ENCODE measurements at places on chromosomes 4 and X.

GRCh38 chr4:55964046-55964445 lies 15.3 kb downstream of the CEP135 start:
- no peak for DNase-seq

DNA sequence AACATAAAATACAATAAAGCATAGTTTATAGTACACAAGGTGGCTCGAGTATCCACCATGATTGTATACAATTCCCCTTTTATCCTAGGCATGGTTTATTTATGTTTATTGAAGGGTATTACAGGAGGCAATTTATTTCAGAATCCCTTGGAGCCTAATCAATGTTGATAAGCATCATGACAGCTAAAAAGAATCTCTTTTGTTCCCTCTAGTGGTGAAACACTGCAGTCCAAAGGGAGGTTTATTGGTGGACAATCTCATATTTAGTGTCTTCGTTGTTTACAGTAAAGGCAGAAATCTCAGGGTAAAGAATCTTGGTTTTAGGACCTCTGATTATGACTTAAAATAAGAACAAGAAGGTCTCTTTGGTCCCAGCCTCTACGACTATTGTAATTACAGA lies 1712.5 kb downstream of the C4orf33 start:
- peak; percentile 7 for DNase-seq

DNA sequence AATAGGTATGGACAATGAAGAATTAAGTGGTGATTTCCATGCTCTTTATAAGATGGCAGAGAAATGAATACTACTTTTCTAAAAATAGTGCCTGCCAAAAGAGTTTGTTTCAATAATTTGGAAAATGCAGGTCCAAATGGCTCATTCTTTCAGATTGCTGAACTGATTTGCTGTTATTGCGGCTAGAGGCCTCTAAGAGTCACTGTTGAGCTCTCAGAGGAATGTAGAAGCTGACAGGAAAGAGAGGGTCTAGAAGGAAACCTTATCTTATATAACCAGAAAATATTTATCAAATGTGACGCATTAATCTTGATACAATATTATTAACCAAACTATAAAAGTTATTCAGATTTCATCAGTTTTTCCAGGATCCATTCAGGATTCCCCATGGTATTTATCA lies 65.7 kb upstream of the PAGE1 start:
- DNase-seq, result no peak

GRCh38 chr4:83625821-83626220 lies 89.9 kb downstream of the GPAT3 start:
- no peak for DNase-seq

GRCh38 chr4:119736559-119736958 lies 108.0 kb upstream of the PDE5A start:
- DNase-seq, result no peak

DNA sequence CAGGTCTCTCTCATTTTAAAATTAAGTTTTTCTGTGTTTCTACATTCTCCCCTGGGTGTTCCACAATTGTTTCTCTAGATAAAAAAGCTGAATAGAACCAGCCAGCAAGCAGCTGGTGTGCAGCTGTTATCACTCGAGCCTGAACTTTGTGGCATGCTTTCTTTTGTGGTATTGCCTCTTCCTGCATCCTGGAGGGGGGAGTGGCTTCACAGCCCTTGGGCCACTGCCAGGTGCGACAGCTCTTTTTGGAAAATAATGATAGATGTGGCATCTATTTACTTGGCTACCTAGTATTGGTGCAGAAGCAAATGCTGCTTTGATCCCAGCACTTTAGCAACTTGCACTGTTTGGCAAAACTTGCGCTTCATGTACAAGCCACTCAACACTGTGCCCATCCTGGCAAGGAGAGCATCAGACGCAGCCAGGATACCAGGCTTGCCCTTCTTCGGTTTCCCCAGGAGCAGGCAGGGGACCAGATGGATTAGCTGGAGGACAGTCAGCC lies 69.4 kb downstream of the HMGB2 start:
- DNase-seq, result no peak

- no peak for DNase-seq
These were observed 44.8 kb downstream of the PDS5A start for GRCh38 chr4:39932776-39933402.

DNA sequence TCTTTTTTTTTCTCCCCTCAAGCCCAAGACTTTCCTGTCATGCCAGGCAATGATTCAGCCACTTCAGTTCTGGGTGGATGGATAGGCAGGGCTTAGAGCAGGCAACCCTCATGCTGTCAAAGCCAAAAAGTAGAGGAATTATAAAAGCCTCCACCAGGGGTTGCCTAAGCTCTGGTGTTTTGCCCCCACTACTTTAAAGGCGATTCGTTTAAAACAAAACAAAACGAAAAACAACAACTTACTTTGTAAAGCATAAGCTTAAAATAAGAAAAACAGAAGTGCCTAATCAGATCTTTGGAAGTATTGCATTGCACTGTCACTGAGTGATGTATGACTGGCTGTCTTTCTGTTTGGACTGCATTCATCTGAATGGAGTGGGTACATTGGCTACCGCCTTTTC lies 5.3 kb upstream of the IDS start:
- DNase-seq, result no peak

- no peak for DNase-seq
These were observed 385 bp downstream of the DCLK2 start for GRCh38 chr4:150078579-150079080.

DNA sequence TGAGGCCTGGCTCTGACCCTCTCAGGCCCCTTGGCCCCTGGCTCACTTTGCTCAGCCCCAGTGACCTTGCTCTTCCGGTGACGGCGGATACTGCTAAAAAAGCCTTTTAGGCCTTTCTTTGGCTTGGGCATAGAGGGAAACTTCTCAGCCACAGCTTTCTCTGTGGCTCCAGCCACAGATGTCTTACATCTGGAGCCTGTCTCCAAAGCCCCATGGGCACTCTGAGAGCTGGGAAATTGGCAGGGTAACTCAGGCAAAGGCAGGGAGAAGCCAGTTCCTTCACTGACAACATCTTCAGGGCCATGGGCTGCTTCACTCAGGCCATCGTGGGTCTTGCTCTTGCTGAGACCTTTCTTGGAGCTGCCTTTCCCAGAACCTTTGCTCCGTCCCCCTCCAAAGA lies 12.8 kb downstream of the AMER1 start:
- DNase-seq, result no peak

DNA sequence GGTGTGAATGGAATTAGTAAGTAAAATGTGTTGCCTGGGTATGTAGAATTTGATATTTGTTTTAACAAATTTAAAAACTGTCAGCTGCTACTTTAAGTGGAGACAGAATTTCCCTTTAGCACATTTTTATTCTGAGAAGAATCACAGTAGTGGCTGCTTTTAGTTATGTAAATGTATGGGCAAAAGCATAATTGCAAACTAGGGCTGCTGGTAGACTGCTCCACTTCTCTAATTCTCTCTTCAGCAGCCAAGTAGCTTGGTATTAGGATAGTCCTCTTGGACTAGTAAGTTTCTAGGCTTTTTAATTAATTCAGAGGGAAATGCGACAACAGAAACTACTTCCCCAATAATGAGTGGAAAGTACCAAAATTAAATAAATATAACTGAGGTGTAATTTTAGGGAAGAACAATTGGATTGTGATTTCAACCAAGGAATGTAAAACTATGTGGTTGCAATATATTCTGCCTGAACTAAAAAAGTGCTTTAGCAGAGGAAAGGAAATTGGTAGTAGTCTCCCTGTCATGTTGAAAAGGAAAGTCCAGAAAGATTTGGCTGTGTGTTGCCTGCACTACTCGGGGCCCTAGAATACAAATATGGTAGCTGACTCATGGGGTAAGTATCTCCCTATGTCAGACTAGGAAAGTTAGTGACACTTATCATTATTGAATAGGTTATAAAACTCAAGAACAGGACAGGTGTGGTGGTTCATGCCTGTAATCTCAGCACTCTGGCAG lies 9.2 kb upstream of the EIF4E start:
- no peak for DNase-seq

GRCh38 chr4:185735866-185736400 lies 76.1 kb downstream of the SORBS2 start:
- no peak for DNase-seq

- peak; percentile 51 for DNase-seq
These were observed 19.2 kb upstream of the WFS1 start for GRCh38 chr4:6250235-6250983.

DNA sequence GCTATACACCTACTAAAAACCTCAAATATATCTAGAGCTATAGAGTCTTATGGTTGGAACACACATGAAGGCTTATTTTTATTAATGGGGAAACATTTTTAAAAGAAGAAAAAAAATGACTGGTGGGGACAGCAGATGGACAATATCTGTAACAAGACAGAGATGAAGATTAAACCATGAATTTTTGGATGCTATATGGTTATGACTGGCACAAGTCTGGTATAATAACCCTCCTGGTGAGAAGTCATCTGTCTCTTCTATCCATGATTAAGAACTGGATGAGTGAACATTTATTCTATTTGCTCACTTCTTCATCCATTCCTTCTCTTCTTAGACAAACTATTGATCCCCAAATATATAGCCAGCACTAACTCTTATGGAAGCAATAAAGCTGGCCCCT lies 104.4 kb downstream of the EFHC2 start:
- DNase-seq, result no peak

DNA sequence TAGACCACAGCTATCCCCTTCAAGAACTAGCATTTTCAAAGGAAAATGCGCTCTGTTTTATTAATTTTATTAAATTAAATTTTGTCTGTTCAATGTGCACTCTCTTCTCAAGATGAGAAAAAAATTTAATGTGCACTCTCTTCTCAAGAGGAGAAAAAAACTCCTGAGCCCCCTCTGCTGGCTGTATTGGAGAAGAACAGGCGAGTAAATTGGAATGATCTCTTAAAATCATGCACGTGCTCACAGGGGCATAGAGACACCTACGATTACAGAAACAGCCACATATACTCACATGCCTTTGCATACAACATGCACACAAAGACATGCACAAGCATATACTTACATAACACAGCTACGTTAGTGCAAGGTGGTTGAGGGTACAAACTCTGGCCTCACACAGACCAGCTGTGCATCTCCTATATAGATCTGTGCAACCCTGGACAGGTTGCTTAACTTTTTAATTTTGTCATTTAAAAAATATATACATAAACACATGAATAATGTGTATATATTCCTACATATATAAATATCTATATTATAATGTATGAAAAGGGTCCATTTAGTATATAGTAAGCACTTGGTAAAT lies 176.2 kb upstream of the CXorf66 start:
- no peak for DNase-seq

DNA sequence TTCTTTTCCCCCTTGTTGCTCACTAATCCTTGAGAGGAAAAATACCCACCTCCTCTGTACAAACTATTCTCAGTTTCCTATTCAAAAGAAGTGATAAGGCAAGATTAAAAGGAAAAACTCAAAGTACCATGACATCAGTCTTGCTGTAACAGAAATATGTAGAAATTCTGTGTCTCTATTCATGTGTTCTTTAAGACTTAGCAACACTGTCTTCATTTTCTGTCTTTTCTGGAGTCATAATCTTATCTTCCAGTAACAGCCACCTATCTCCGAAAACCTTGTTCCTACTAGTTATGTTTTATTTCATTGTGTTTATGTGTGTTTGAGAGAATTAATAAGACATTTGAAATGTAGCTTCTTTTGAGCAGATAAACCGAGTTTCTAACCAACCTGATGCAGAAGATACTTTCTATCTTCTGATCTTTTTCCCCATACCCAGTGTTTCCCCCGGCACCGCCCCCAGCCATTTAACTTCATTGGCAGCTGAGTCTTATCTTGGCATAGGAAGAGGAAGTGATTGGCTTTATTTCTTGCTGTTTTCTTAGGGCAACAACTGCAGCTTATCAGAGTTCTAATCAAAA lies 8.0 kb downstream of the FAM241A start:
- DNase-seq, result no peak

GRCh38 chr4:126404549-126404948 lies 1089.8 kb downstream of the FAT4 start:
- DNase-seq, result no peak

DNA sequence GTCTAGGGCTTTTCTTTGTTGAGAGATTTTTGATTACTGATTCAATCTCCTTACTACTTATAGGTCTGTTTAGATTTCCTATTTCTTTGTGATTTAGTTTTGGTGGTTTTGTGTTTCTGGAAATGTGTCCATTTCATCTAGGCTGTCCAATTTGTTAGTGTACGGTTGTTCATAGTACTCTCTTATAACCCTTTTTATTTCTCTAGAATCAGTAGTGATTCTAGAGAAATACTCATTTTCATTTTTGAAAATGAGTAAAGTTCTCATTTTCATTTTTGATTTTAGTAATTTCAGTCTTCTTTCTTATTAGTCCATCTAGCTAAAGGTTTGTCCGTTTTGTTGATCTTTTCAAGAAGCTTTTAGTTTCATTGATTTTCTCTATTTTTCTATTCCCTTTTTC lies 7.5 kb downstream of the IL13RA1 start:
- no peak for DNase-seq

DNA sequence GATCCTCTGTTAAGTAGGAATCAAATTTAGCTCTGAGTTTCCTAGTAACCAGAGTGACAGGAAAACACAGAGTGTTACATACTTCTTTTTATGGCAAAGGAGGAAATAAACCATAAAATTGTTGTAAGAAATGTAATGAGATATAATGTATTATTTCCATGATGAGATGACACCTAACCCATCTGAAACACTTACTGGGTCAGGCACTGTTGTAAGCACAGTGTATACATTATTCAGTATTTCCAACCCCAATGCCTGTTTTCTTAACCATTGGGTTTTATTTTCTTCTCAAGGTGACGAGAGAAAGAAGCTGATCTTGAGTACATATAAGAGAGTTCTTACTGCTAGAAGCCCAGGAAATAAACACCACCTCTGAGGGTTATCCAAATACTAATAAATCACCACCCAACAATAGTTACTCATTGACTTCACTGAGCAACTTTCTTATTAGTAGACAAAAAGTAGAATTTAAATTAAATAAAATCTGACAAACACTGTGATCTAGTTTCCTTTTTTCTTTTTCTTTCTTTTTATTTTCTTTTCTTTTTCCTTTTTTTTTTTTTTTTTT lies 4.2 kb upstream of the ENAM start:
- DNase-seq, result no peak

GRCh38 chr4:25879991-25880651 lies 17.3 kb upstream of the SEL1L3 start:
- no peak for DNase-seq

GRCh38 chr4:78706302-78706701 lies 69.8 kb upstream of the BMP2K start:
- no peak for DNase-seq

- no peak for DNase-seq
These were observed 32.7 kb downstream of the TMSB4X start for GRCh38 chrX:13007519-13008188.

GRCh38 chr4:177008071-177008835 lies 215.5 kb upstream of the VEGFC start:
- no peak for DNase-seq

DNA sequence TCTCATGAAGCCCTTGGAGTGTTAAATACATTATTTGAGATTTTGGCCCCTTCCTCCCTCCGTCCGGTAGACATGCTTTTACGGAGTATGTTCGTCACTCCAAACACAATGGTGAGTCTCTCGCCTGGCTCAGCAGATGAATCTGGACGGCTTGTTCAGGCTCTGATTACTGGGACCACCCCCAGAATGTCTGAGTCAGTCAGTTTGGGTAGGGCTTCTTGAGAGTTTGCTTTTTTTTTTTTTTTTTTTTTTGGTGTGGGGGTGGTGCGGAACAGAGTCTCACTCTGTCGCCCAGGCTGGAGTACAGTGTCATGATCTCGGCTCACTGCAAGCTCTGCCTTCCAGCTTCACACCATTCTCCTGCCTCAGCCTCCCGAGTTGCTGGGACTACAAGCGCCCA lies 62.4 kb upstream of the MSANTD1 start:
- DNase-seq, result no peak

GRCh38 chr4:53693909-53694308 lies 102.6 kb upstream of the LNX1 start:
- DNase-seq, result no peak

GRCh38 chrX:74277846-74278245 lies 26.1 kb upstream of the ZCCHC13 start:
- DNase-seq, result no peak

All from NCI-H2081 treated with DMSO at 0.1 percent for 48 hours (cell line).